Dermis microvascular lymphatic vessel endothelial cell (primary cell): ENCODE measurements at places on chromosomes 13 and 19.
A peak's percentile ranks its signal among the peaks of the same experiment; 100 is the strongest.

DNA sequence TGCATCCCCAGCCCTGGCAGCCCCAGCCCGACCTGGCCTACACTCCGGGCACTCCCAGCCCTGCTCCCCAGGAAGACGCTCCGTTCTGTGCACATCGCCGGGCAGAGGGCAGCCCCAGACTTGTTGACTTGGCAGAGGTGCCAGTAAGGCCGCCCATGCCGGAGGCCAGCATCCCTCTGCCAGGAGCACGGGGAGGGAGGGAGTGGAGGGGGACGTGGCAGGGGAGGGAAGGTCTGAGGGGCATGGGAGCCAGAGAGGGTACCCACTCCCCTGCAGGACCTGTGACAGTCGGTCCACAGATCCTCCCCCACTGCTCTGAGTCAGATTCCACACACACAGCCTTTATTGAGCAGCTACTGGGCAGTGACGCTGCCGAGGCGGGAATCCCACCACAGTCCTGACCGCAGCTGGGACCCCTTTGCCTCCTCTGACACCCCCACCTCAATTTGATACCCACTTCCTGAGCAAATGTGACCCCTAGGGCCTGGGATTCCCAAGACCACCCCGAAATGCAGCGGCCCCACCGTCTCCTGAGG is 1.9 kb upstream of the NKPD1 start:
- no peak for DNase-seq

- DNase-seq, result peak; percentile 32
Measured at GRCh38 chr13:40666933-40667621, 636 bp upstream of the FOXO1 start.

DNA sequence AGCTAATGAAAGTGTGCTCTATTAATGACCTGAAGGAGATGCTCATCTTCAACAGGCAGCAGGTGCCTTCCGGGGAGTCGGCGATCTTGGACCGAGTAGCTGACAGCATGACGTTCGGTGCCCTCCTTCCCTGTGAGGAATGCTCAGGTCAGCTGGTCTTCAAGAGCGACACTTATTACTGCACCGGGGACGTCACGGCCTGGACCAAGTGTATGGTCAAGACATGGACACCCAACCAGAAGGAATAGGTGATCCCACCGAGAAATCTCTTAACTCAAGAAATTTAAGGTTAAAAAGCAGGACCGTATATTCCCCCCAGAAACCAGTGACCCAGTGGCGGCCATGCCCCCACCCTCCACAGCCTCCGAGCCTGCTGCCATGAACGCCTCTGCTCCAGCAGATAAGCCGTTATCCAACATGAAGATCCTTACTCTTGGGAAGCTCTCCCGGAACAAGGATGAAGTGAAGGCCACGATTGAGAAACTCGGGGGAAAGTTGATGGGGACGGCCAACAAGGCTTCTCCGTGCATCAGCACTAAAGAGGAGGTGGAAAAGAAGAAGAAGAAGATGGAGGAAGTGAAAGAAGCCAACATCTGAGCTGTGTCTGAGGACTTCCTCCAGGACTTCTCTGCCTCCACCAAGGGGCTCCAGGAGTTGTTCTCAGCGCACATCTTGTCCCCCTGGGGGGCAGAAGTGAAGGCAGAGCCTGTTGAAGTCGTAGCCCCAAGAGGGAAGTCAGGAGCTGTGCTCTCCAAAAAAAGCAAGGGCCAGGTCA is 22.8 kb upstream of the ANKRD10 start:
- no peak for DNase-seq

- DNase-seq, result peak; percentile 58
Measured at GRCh38 chr19:44512326-44513298, 12.3 kb upstream of the ZNF180 start.

GRCh38 chr19:41027273-41027967 is 36.3 kb downstream of the CYP2B6 start:
- no peak for DNase-seq

- DNase-seq, result no peak
Measured at GRCh38 chr13:73608711-73609485, 525.3 kb downstream of the KLF12 start.

DNA sequence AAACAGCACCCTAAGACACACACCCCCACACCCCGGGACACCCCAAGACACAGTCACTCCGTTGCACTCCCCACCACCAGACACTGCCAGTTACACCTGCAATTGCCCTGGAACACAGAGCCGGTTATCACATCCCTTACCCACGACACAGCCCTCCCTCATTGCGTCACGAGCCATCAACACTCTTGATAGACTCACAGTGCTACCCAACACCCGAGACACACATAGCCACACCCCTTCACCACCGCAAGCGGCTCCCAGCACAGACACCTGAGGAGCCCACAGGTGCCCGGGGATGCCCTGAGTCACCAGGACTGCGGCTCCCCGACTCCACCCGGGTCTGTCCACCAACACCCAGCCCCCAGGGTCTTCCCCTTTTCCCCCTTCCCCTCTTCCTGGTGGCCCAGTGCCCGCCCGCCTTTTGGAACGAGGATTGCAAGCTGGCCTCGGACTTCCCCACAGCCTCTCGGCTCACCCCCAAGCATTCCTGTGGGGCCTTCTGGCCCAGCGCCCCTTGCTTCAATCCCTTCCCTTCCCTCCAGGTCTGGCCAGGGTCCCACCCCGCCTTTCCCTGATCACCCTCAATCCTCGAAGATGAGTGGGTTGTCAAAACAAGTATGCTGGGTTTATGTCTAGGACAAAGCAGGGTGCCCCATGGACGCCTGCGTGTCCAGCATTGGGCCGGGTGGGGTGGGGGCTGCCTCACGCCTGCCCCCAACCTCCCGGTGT is 1.7 kb upstream of the PTGER1 start:
- DNase-seq, result no peak

GRCh38 chr19:5103061-5103701 is 134.3 kb downstream of the KDM4B start:
- DNase-seq, result peak; percentile 44

GRCh38 chr13:114286808-114287207 is 5.4 kb downstream of the UPF3A start:
- no peak for DNase-seq

DNA sequence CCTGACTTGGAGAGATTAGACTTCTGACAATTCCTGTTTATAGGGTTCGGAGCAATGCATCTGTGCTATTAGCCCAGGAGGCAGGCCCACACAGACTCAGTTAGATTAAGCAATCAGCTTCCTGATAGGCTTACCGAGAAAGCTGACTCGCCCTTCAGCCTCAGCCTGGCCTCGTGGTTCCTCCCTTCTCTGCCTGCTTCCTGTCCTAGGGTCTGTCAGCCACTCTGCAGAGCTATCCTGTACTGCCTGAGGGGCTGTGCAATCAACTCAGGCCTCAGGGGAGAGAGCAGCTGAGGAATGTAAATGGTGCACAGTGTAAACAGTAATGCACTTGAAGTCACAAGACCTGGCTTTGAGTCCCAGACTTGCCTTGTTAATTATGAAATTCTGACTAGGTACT is 30.7 kb downstream of the HTR2A start:
- peak; percentile 11 for DNase-seq

GRCh38 chr19:17321655-17322489 is 12.5 kb downstream of the DDA1 start:
- DNase-seq, result no peak
